OCI-M1 (cell line): ENCODE measurements at places on chromosomes 2 and 18.

- no peak for DNase-seq
Measured at GRCh38 chr2:154556607-154557006, 141.9 kb upstream of the KCNJ3 start.

DNA sequence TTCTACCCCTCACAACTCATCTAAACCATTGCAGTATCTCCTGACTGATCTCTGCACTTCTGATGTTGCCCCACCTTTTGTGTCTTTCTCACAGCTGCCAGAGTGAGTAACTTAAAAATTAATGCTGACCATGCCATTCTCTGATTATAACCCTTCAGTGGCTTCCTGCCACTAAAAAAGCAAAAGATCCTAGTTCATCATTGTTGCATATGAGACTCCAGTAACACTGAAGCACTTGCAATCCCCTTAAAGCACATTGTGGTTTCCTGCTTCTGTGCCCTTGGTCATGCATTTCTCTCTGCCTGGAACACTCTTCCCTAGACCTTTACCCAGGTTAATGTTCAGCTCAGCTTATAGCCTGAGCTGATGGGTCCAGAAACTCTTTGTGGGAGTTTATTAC is 95.1 kb upstream of the WDSUB1 start:
- DNase-seq: no peak

DNA sequence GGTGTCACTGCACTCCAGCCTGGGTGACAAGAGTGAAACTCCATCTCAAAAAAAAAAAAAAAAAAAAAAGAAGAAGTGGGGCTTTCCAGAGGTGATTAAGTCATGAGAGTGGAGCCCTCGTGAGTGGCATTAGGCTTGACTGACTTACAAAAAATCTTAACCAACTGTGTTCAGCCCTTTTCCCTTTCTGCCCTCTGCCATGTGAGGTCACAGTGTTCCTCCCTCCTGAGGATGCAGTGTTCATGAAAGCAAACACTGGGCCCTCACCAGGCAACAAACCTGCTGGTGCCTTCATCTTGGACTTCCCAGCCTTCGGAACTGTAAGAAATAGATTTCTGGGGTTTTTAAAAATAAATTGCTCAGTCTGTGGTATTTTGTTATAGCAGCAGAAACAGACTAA is 37.0 kb upstream of the METTL21A start:
- DNase-seq: peak; percentile 29

- DNase-seq: no peak
Measured at GRCh38 chr2:240300840-240301239, 134.6 kb upstream of the GPC1 start.

- no peak for DNase-seq
Measured at GRCh38 chr2:58914733-58915505, 673.8 kb upstream of the FANCL start.

GRCh38 chr2:237694415-237695194 is 67.2 kb downstream of the LRRFIP1 start:
- peak; percentile 35 for DNase-seq

DNA sequence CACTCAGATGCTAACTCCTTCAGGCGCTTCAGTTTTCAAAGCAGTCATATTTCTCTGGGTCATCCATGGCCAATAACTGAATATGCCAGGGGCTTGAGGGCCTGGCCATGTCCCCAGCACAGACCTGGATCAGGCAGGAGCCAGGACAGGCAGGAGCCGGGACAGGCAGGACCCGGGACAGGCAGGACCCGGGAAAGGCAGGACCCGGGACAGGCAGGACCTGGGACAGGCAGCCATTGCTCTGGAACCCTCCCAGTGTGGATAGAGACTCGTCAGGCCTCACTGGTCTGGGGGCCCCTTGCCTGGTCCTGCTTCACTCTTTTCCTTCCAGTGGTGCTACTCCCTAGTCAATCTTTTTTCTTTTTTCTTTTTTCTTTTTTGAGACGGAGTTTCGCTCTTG is 117.5 kb upstream of the TEX51 start:
- no peak for DNase-seq

DNA sequence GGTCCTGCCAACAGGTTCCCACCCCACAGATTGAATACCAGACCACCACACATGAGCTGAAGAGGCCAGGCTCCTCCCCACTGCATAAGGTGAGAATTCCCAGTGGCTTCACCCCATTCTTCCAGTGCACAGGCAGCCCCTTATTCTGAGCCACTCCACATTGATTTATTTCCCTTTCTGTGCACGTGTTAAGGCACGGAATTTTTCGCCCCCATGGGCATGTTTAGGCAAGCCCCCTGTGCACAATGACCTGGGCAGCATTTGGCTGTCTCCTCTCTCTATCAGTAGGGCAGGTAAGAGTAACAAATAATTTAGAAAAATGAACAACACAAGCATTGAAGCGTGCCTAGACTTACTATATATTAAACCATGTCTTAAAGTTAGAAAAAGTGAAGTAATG is 15.2 kb upstream of the CHAC2 start:
- DNase-seq: no peak

DNA sequence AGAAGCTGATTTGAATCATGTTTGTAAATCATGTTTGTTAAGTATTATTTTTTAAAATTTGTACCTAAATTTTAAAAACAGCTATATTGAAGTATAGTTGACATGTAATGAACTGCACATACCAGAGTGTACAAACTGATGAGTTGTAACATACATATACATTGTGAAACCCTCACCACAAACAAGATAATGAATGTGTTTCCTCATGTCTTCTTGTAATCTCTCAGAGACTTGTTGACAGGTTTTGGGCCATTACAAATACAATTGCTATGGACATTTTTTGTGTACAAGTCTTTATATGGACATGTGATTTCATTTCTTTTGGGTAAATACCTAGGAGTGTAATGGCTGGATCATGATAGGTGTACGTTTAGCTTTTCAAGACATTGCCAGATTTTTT is 21.5 kb downstream of the WDR43 start:
- DNase-seq: peak; percentile 47

DNA sequence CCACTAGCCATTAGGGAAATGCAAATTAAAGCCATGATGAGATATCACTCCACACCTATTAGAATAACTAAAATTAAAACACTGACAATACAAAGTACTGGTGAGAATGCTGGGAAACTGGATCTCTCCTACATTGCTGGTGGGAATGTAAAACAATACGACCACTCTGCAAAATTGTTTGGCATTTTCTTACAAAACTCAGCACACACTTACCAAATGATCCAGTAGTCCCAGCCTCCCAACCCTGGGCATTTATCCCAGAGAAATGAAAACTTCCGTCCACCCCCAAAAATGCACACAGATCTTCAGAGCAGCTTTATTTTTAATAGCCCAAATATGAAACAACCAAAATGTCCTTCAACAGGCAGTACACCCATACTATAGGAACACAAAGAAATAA is 8.9 kb upstream of the TMSB10 start:
- DNase-seq: no peak

- DNase-seq: peak; percentile 23
Measured at GRCh38 chr18:56112984-56113383, 525.0 kb upstream of the TCF4 start.

DNA sequence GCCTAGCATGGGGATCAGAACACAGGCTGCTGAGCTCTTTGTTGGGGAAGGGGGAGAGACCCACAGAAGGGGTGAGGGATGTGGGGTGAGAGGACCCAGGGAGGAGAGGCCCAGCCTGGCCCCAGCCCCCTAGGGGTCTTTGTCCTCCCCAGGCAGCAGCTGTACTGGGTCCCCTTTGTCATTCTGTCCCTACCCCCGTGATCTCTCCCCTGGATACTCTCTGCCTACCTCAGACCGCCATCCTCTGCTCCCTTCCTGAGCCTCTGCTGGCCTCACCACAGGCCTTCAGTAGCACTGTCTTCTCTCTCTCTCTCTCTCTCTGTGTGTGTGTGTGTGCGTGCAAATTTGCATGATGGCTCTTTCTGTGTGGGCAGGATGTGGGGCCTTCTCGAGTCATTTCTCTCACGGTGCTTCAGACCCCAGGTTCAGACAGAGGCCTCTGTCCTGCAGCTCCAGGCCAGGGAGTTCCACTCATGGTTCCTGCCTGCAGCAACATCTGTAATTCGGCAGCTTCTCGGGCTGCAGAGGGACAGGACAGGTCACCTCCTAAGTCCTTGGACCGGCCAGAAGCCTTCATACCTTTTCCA is 1.4 kb downstream of the PSD4 start:
- no peak for DNase-seq

DNA sequence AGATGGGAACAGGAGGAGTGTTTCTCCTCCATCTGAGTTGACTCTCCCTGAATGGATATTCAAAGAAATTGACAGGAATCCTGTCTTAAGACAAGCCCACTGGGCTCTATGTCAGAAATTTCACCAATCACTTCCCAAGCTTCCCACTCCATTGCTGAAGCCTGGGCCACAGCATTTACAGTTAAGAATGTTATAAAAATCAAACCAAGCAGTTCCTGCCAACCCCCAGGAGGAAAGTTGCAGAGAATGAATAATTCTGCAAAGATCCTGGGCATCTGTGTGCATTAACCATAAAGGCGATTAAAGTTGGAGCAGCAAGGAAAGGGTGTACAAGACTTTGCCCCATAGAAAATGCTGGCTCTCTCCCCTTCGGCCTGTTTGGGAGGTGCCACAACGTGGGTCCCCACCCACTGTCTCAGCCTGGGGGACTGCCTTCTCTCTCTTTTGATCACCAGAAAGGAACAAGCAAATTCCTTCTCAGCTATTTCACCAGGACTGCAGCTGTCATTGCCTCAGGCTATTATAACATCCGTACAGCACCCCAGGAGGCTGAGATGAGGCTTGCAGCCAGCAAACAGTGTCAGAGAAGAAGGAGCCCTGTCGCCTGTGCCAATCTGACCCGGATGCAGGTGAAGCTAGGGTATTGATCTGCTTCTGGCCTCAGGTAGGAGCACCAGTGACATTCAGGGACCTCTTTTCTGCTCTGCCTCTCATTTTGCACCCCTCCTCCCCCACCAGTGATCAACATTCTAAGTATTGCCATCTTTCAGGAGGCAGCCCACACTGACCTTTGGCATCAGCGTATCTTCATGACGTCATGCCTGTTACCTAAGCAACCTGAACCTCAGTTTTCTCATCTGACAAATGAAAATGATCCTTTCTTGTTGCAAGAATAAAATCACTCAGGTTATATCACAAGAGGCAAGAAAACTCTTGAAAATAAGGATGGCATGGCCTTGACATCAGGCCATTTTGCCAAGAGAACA is 219.0 kb downstream of the SH3BP4 start:
- no peak for DNase-seq

- peak; percentile 14 for DNase-seq
Measured at GRCh38 chr18:12256951-12257350, 2.8 kb downstream of the CIDEA start.

GRCh38 chr18:38847326-38847725 is 1281.7 kb upstream of the CELF4 start:
- DNase-seq: no peak

DNA sequence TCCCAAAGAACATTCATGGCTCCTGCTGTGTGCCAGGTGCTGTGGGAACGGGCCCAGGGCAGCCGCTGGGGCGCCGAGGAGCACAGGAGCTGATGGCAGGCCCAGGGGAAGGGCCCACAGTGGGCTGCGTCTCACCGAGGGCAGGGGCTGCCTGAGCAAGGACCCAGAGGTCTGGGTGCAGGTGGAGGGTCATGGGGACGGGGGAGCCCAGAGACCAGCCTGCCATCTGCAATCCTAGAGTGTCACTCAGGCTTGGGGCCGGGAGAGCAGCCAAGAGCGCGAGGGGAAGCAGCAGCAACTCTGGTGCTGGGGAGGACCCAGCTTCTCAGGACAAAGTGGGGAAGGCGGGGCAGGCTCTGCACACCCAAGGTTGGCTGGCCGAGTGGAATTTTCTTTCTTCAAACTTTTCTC is 207.4 kb downstream of the HDAC4 start:
- DNase-seq: no peak

DNA sequence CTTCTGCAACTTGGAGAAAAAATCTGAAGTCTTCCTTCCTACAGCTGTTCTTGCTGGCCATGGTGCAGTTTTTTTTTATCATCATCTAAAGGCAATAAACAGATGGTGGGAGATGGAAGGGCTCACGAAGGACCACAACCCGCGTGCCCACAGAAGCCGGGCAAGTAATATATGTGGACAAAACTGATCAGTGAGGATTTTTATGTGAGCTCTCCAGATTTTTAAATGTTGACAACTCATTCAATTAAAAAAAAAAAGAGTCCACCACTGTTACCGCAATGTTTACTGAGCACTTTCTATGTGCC is 55.9 kb upstream of the CREB1 start:
- DNase-seq: no peak

- DNase-seq: no peak
Measured at GRCh38 chr2:52454962-52455361, 1312.6 kb upstream of the CHAC2 start.

DNA sequence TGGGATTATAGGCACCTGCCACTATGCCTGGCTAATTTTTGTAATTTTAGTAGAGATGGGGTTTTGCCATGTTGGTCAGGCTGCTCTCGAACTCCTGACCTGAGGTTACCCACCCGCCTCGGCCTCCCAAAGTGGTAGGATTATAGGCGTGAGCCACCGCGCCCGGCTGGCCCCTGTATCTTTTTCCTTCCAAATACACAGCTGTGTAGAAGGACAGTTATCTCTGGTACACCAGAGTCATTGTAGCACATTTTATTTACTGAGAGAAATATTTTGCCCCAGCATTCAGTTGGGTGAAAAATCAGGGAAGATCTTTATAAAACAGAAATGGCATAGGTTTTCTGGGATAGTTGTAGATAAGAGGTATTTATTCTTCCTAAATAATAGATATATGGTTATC is 23.5 kb upstream of the POLR1B start:
- no peak for DNase-seq

DNA sequence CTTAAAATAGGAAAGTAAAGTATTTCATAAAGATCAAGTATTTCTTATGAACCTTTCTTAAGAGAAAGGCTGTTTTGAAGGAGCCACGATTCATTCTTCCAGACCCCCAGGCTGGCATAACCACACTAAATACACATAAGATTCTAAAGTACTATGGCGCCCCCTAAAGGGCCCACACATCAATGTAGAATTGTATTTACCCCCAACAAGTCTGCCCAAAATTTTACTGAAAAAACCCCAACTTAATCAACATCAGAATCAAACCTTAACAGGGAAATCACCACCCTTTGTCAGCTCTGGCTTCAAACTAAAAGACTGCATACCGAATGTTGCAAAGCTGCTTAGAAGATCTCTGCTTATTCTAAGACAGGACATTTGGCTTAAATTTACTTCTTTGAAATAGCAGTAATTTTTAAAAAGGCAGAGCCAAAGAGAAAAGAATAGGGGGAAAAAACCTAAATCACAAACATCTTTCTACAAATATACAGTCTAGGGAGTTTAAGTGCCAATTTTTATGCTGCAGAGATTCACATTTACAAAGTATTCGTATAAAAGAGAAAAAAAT is 20.4 kb upstream of the BCL2 start:
- DNase-seq: peak; percentile 73

GRCh38 chr18:79576686-79577351 is 102.8 kb upstream of the CTDP1 start:
- no peak for DNase-seq

- no peak for DNase-seq
Measured at GRCh38 chr2:202762556-202762955, 109.0 kb downstream of the ICA1L start.

GRCh38 chr18:62085756-62086155 is 101.1 kb downstream of the PIGN start:
- peak; percentile 4 for DNase-seq
